CD8-positive, alpha-beta memory T cell (primary cell): ENCODE measurements at places on chromosomes 3 and 15.

GRCh38 chr3:32551496-32551895, 19.2 kb downstream of the DYNC1LI1 start:
- no peak for DNase-seq

- no peak for DNase-seq
Observed at GRCh38 chr15:41971895-41972252, 483 bp downstream of the EHD4 start.

DNA sequence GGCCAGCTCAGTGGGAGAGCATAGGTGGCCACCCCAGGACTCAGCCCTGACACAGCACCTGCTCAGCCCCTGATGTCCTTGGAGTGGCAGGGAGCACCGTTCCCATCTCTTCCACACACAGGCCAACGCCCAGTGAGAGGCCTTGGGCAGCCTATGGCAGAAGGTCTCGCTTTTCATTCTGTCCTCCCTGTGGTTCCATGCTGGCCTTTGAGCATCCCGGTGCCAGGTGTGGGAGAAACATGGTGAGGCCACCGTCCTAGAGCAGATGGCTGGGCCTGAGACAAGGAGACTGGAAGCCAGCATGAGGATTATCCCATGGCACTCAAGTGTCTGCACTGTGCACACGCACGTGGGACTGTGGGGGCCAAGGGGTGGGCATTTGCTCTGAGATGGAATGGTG, 25.1 kb downstream of the ADCY5 start:
- no peak for DNase-seq

GRCh38 chr15:68730471-68730919, 90.2 kb downstream of the ANP32A start:
- peak; percentile 9 for DNase-seq

GRCh38 chr3:127299276-127299675, 11.4 kb upstream of the PRR20G start:
- no peak for DNase-seq

DNA sequence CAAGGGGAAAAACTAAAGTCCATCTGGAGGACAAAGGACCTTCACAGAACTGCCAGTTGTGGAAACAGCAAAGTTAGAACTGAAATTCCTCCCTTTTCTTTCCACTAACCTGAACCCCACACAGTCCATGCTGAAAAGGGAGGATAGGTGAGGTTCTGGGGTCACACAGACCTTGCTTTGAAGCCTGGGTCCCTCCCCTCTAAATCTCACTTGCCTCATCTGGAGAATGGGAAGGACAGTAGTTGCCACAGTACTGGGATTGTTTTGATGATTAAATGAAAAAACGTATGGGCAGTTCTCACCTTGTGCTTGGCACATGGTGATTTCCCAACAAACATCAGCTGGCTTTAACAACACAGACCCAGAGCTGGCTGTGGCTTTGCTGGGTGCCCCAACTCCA, 166.4 kb upstream of the LRIG1 start:
- no peak for DNase-seq

DNA sequence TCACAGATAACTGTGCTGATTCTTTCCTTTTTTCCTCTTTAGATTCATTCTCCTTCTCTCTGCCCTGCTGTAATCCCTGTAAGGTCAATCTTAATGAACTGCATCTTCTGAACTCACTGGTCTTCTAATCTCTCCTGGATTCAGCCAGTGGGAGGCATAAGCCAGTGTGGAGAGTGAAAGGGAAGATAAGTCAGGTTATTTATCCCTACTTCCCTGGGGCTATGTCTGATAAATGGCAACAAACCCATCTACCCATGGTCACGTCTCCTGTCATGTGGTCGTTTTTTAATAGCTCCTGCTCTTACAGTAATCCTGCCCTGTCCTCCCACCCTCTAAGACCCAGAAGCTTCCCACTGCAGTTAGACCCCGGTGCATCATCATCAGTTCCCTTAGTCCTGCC, 199.6 kb upstream of the NAALADL2 start:
- DNase-seq = no peak

GRCh38 chr15:31267161-31268107, 59.2 kb upstream of the KLF13 start:
- no peak for DNase-seq

DNA sequence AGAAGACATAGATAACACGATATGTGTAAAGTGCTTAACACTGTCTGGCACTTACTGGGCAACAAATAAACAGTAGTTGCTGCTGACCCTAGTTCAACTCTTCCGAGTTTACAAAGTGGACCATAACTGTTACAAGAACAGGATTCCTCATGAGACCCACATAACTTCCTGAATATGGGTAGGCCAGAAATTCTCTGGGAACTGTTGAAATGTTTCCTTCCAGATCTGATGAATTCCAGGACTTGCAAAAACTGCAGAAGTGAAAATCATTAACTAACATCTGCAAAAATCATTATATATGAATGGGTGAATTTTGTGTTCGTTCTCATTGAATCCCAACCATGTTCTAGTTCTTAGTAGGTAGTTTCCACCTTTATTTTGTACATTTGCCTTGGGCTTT, 181.7 kb upstream of the MME start:
- no peak for DNase-seq

GRCh38 chr3:184645336-184645735, 66.5 kb downstream of the MAGEF1 start:
- DNase-seq = no peak

GRCh38 chr3:178308771-178309170, 227.5 kb upstream of the KCNMB2 start:
- no peak for DNase-seq
